COR-L47 (cell line): ENCODE measurements at places on chromosomes 13 and 19.
A peak's percentile ranks its signal among the peaks of the same experiment; 100 is the strongest.

DNA sequence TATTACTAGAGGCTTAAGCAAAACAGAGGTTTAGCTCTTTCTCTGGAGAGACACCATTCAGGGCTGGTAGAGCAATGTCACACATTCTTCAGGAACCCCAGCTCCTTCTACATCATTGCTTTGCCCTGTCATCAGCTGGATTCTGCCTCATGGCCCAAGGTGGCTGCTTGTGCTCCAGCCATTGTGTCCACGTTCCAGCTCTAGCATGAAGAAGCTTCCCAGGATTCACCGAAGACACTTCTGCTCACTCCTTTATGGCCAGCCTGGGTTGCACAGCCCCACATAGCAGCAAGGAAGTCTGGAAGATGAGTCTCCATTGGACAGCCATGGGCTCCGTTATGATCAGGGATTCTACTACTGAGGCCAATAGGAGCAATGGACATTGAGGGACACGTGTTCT is 13.2 kb downstream of the PGLS start:
- DNase-seq = no peak

GRCh38 chr19:1169411-1169791 is 4.7 kb downstream of the SBNO2 start:
- no peak for DNase-seq

GRCh38 chr13:90553159-90553558 is 794.3 kb upstream of the MIR17HG start:
- DNase-seq = no peak

DNA sequence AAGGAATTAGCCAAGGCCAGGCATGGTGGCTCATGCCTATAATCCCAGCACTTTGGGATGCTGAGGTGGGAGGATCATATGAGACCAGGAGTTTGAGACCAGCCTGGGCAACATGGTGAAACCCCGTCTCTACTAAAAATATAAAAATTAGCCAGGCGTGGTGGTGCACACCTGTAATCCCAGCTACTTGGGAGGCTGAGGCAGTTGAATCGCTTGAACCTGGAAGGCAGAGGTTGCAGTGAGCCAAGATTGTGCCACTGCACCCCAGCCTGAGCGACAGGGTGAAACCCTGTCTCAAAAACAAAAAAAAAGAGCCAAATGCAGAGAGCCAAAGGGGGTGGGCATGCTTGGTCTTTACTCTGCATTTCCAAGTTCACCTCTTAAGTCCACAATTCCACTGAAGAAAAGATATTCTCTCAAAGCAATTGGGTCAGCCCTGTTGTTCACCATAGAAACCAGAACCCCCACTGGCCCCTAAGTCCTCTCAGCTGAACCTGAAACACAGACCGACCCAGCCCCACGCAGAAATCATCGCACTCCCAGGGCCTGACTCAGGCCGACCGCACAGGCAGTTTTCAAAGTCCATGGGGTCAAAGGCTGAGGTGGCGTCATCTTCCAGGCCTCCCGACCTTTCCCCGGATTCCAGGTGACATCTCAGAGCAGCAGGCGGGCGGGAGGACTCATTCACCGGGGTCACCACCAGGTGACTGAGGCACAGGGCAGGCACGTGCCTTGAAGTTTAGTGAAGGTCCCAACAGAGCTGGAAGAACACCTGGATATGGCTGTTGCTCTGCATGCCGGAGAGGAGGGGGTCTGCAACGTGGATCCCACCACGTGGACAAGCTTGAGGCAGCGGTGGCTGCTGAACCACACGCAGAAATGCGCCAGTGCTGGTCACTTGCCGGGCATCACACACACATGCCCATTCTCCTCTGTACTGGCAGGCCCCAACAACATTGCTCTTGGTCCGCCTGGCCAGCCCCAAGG is 33.1 kb downstream of the SLC25A42 start:
- DNase-seq = no peak

GRCh38 chr13:73173279-73173811 is 114.5 kb downstream of the KLF5 start:
- no peak for DNase-seq

DNA sequence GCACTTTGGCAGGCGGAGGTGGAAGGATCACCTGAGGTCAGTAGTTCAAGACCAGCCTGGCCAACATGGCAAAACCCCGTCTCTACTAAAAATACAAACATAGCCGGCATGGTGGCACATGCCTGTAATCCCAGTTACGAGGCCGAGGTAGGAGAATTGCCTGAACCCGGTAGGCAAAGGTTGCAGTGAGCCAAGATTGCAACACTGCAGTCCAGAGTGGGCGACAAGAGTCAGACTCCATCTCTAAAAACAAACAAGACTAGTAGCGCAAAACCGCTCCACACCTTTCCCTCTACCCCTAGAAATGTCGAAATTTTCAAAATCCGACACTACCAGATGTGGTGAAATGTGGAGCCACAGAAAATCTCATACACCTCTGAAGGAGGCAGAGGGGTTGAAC is 11.2 kb upstream of the TYROBP start:
- no peak for DNase-seq

DNA sequence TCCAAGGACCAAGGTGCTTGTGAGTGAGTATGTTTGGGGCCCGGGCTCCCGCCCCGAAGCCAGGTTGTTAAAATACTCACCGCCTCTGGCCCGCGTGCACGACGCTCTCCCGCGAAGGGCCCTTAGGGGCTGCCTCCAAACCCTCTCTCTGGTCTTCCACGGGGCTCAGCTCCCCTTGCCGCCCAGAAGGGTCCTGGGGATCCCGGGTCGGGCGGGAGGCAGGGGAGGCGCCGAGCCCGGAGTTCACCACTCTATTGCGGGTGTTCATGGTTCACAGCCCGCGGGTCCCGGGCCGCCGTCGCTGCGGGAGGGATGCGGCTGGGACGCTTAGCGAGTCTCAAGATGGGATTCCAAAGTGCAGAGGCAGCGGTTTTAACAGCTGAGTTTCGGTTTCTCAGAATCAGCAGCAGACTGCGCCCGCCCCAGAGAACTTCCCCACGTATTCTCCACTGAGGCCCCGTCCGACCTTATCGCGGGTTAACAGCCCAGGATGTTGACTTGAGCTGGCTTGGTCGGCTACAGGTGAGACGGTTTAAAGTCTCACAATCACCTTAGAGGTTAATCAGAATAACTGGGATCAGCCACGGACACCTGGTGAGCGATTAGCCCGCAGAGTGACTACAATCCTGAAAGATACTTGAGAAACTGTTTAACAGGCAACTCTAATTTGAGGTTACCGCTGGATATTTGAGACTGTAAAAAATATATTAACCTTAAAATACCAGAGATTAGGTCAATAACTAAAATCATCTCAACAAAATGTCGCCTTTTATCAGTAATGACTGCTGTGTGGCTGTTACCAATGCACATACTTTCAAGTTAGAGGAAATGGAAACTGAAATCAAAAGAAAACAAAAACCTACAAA is at the start of gene EPSTI1:
EPSTI1 (minus strand) TSS at position 344 of the 866 bp plus-strand sequence; CDS start at position 268, 76 bp downstream.
- DNase-seq = no peak

DNA sequence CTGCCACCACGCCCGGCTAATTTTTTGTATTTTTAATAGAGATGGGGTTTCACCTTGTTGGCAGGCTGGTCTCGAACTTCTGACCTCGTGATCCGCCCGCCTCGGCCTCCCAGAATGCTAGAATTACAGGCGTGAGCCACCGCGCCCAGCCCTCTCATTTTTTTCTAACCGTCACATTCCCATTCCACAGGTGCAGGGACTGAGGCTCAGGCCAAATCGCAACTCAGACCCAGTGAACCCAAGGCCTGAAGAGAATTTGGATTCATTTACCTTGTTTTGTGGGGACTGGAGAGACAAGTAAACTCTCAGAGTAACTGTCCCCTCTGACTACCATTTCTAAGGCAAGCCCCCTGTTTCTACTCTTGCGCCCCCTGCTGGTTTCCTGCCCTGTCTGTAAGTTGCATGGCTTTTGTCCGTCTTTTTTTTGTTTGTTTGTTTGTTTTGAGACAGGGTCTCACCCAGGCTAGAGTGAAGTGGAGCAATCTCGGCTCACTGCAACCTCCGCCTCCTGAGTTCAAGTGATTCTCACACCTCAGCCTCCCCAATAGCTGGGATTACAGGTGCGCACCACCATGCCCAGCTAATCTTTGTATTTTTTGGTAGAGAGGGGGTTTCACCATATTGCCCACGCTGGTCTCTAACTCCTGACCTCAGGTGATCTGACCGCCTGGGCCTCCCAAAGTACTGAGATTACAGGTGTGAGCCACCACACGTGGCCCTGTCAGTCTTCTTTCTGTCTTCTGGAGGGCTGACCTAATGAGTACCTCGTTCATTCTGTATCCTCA is 2.3 kb upstream of the STRN4 start:
- DNase-seq = no peak

GRCh38 chr13:109396266-109396665 is 390.1 kb downstream of the IRS2 start:
- no peak for DNase-seq

GRCh38 chr13:50388481-50388880 is 373.2 kb downstream of the KCNRG start:
- DNase-seq = no peak

GRCh38 chr19:2240881-2241760 is 4.5 kb downstream of the SF3A2 start:
- DNase-seq = no peak

DNA sequence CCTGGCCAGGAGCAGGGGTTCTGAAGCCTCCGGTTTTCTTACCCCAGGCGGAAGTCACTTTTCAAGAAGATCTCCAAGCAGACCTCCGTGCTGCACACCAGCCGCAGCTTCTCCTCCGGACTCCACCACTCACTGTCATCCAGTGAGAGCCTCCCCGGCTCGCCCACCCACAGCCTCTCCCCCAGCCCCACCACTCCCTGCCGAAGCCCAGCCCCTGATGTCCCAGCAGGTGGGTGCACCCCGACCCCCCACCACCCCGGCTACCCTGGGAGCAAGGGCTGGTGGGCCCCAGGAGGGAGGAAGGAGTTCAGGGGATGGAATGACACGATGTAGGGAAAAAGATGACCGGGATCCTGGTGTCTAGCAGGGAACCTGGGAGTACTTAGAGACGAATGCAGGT is 5.6 kb upstream of the PIK3R2 start:
- no peak for DNase-seq

DNA sequence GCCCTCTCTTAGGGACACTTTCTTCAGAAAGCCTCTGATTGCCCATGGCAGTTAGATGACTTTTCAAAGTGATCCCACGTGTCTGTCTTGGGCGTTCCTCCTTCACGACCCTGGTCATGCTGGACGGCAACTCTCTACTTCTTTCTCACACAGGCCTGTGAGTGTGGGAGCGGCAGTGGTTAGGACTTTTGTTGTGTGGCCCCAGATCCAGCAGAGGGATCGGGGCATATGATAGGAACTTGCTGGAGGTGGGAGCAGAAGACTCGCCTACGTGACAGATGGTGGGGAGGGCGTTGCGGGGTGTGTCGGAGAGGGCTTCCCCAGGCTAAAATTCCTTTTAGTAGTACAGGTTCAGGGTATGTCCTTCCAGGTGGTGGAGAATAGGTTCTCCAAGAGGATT is 289.5 kb upstream of the MAB21L1 start:
- DNase-seq = no peak

GRCh38 chr13:64959276-64959675 is 2270.9 kb downstream of the PCDH9 start:
- DNase-seq = no peak

GRCh38 chr19:29606420-29606747 is 301 bp downstream of the POP4 start:
- DNase-seq = no peak

DNA sequence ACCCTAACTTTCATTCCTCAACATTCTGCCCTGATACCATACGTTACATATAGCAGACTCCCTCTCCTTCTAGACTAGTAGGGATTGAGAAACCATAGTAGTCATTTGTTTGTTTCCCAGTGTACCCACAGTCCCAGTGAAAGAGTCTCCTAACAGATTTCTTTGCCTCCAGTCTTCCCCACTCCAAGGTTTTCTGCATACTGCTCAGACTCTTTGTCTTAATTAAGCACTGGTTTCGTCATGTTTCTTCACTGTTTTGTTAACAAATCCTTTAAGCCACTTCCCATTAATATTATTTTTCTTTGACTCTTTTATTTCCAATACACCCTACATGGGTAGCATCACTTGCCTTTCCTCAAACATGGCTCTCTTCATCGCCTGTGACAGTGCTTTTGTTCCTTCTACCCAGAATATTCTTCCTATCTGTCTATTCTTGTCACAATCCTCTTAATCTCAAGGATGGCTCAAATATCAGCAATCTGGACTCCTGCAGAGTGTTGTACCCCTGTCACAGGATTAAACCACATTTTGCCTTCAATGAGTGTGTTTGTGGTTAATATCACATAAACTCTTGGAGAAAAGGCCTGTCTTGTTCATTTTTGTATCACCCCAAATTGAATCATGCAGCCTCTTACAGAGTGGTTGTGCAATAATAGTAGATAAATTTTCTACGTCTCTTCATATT is 92.7 kb upstream of the KLF12 start:
- DNase-seq = no peak

- DNase-seq = peak; percentile 48
Measured at GRCh38 chr19:41753159-41753558, 2.2 kb upstream of the CEACAM6 start.

GRCh38 chr19:35731779-35732405 is 10.4 kb downstream of the IGFLR1 start:
- no peak for DNase-seq

DNA sequence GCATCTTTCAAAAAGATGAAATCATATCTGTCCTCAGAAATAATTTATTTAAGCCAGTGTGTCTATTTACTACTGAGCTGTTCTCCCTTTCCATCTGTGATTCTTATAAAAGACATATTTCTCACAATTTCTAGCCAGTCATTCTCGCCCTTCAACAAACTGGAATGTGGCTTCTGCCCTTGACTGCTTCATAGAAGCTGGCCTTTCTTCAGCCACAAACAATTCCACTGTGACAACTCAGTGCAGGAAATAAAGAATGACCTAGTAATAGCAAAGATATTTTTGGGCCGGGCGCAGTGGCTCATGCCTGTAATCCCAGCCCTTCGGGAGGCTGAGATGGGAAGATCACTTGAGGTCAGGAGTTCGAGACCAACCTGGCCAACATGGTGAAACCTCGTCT is 655.5 kb downstream of the PCDH9 start:
- DNase-seq = no peak

- DNase-seq = no peak
Measured at GRCh38 chr13:25678398-25678797, 306.6 kb downstream of the ATP8A2 start.

- DNase-seq = no peak
Measured at GRCh38 chr19:5123646-5124045, 154.7 kb downstream of the KDM4B start.

- no peak for DNase-seq
Measured at GRCh38 chr13:99731747-99732146, 230.5 kb downstream of the TM9SF2 start.

GRCh38 chr19:31610018-31610417 is 260.8 kb upstream of the TSHZ3 start:
- DNase-seq = no peak

DNA sequence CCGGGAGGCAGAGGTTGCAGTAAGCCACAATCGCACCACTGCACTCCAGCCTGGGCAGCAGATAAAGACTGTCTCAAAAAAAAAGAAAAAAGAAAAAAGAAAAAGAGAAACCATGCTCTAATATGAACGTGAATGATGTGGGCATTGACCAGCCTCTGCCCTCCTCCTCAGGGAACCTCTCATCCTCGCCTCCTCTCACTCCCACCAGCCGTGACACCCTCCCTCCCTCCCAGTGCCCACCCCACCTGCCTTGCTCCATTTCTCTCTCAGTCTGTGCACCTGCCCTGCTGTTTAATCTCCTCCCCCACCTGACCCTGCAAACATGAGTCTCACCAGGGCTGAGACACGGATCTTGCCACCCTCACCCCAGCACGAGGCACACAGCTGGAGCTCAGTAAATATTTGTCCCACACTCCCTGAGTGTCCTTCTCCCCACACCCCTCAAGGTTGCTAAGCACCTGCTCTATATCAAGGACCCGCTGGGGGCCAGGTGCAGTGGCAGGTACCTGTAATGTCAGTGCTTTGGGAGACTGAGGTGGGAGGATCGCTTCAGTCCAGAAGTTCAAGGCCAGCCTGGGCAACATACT is 7.5 kb upstream of the BCAT2 start:
- DNase-seq = peak; percentile 94

- DNase-seq = no peak
Measured at GRCh38 chr19:4499855-4500254, 18.4 kb downstream of the PLIN4 start.
